A549 treated with AZD2906 at 1 μM for 4 hours (cell line): ENCODE measurements at places on chromosomes 3 and 15. TPM values are rescaled to one million over a fixed set of nuclear protein-coding genes. Genes with fewer than 3 reads are reported as not detected.

Gene OSBPL10
- 17.0 to 24.0 TPM (median 22.8 TPM) in 5 replicates for total RNA-seq

Gene SLC28A2
- total RNA-seq, result 0.03 to 0.05 TPM in 2 of 5 replicates, not detected in the others

Gene CILP
- total RNA-seq, result 0.40 to 0.60 TPM (median 0.46 TPM) in 5 replicates

Gene CASR
- total RNA-seq, result not detected in 5 replicates

Gene TRA2B
- 165 to 192 TPM (median 174 TPM) in 5 replicates for total RNA-seq

Gene NUP210
- total RNA-seq, result 34.6 to 43.9 TPM (median 37.9 TPM) in 5 replicates

Gene C3orf49
- not detected in 5 replicates for total RNA-seq

Gene RARB
- total RNA-seq, result 6.7 to 19.9 TPM (median 11.0 TPM) in 5 replicates

Gene SSUH2
- total RNA-seq, result 0.60 to 1.1 TPM (median 1.0 TPM) in 5 replicates
